Fibroblast of lung (primary cell): ENCODE measurements at places on chromosomes 6 and 20. TPM values are rescaled to one million over a fixed set of nuclear protein-coding genes. Genes with fewer than 3 reads are reported as not detected.

ATG5 gene
- 63.4 and 64.7 TPM in 2 replicates for total RNA-seq

C6orf52 gene
- total RNA-seq = 0.26 and 0.33 TPM in 2 replicates

ITPR3 gene
- 19.3 and 43.4 TPM in 2 replicates for total RNA-seq

MICB gene
- 6.2 and 17.2 TPM in 2 replicates for total RNA-seq

- H3K27ac ChIP-seq = no peak overlapping the region
- H3K36me3 ChIP-seq = no peaks in the 10 kb centered on the region
- no peak overlapping the region for H3K4me3 ChIP-seq
- H3K4me1 ChIP-seq = no peaks in the 10 kb centered on the region
- DNase-seq = no peak
Observed at GRCh38 chr6:46940433-46941226, 18.9 kb upstream of the ADGRF5 start.

SEMG1 gene
- total RNA-seq = not detected in 2 replicates

HAO1 gene
- total RNA-seq = not detected in 2 replicates

- no peak overlapping the region for H3K4me3 ChIP-seq
- H3K27ac ChIP-seq = no peak overlapping the region
- no peaks in the 10 kb centered on the region for H3K27me3 ChIP-seq
- H3K4me1 ChIP-seq = no peaks in the 10 kb centered on the region
- DNase-seq = no peak
Observed at GRCh38 chr6:25239498-25239897, 39.7 kb upstream of the CARMIL1 start.

- H3K27ac ChIP-seq = no peak overlapping the region
- H3K4me3 ChIP-seq = no peak overlapping the region
- H3K36me3 ChIP-seq = no peaks in the 10 kb centered on the region
- DNase-seq = no peak
Observed at GRCh38 chr6:31851485-31851832, 11.2 kb downstream of the NEU1 start.

DNA sequence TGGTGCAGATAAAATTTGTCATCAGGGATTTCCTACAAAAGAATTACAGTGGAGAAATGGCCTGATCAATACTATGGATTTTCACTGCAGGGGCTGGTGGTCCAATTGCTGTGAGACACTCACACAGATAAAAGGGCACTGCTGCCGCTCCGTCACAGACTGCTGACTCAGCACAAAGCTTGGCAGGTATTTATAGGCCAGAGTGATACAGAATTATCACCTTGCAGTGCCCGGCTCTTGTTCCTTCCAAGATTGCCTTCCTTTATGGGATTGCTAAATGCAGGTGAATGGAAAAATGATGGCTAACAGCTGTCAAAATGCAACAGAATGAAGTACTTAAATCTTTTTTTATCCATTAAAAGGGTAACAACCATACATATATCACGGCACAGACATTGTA lies 247.8 kb upstream of the ZFP64 start:
- H3K4me1 ChIP-seq = no peaks in the 10 kb centered on the region
- H3K27ac ChIP-seq = no peak overlapping the region
- H3K36me3 ChIP-seq = no peaks in the 10 kb centered on the region
- no peak for DNase-seq

GSTA3 gene
- total RNA-seq = not detected in 2 replicates

OR2B6 gene
- total RNA-seq = 0.17 TPM in 1 of 2 replicates, not detected in the other

DNA sequence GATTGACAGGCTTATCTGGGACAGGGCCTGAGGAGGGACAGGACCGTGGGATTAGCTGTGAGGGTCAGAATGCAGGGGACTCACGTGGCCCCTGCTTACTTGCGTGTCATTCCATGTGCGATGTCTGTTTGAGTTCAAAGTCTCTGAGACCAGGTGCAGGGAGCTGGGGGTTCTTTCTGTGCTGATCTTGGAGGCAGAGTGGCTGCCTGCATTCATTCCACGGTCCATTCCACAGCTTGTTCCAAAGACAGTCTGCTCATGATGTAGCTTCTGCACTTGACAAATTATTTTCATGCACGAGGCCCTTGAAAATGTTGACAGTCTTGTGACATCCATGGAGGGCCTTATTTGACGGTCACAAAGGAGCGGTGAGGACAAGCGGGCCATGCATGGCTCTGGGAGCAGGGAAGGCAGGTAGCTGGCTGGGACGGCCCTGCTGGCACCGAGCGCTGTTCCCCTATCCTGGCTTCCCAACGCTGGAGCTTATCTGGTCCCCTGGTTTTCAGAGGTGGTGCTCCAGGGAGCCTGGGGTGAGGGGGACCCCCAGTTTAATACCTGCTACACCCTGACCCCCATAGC lies 156.3 kb upstream of the RNF24 start:
- DNase-seq = no peak
- no peaks in the 10 kb centered on the region for H3K27me3 ChIP-seq
- peak overlapping the region; percentile 26 for H3K27ac ChIP-seq
- no peaks in the 10 kb centered on the region for H3K36me3 ChIP-seq
- peak overlapping the region; percentile 51 for H3K4me3 ChIP-seq

- no peak overlapping the region for H3K4me3 ChIP-seq
- peak; percentile 88 for DNase-seq
Observed at GRCh38 chr20:1456300-1456699, 10.3 kb downstream of the NSFL1C start.

HCK gene
- total RNA-seq = not detected in 2 replicates

DNA sequence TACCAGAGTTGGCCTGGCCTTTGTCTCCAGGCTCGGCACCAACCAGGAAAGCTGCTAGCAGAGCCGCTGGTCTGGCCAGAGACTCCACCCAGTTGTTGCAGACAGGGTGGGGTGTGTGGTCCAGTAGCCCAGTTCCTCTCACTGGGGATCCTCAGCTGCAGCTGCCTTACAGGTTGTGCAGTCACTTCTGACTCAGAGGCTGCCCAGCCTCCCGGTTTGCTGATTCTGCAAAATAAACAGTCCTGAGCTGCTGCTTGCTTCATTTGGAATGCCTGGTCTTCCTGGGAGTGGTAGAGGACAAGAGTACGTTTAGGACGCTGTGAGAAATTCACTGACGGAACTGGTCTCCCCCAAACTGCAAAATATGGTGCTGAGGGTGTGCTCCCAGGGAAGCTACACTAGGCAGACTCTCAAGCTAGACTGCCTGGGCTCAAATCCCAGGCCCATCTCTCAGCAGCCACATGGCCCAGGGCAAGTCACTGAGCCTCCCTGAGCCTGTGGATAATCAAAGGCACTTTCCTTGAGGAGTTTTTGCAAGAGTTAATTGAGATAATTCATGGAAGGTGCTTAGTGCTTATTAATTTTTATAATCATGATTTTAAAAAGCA lies 246.1 kb downstream of the TFAP2C start:
- no peaks in the 10 kb centered on the region for H3K27me3 ChIP-seq
- H3K27ac ChIP-seq = no peak overlapping the region
- DNase-seq = peak; percentile 75
- H3K4me1 ChIP-seq = no peaks in the 10 kb centered on the region
- H3K36me3 ChIP-seq = no peaks in the 10 kb centered on the region

SIRPD gene
- total RNA-seq = not detected in 2 replicates

DNA sequence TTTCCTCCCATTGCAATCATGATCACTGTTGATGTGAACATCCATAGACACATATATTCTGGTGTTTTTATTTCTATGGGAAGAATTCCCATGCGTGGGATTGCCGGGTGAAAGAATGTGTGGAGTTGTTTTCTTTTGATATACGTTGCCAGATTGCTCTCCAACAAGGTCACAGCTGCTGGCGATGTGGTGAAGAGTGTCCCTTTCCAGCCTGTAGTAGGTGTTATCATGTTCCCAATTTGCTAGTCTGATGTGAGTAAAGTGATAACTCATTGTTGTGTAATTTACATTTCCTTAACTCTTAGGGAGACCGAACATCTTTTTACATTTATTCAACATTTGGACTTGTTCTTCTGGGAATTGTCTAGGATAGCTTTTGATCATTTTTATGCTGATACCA lies 14.5 kb upstream of the ELMO2 start:
- H3K4me1 ChIP-seq = no peaks in the 10 kb centered on the region
- H3K4me3 ChIP-seq = no peak overlapping the region
- DNase-seq = no peak
- peaks cover 3% of the 10 kb centered on the region for H3K27me3 ChIP-seq
- H3K27ac ChIP-seq = no peak overlapping the region

DNA sequence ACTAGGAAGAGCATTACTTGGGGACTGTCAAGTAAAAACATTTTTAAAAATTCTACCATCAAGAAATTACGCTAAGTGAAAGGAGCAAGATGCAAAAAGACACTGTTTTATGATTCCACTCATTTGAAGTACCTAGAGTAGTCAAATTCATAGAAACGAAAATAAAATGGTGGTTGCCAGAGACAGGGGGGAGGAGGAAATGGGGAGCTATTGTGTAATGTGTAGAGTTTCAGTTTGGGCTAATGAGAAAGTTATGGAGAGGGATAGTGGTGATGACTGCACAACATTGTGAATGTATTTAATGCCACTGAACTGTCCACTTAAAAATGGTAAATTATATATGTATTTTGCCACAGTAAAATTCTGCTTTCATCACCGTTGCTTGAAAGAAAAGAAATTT lies 83.8 kb downstream of the UST start:
- H3K27ac ChIP-seq = no peak overlapping the region
- H3K27me3 ChIP-seq = no peaks in the 10 kb centered on the region
- peaks cover 5% of the 10 kb centered on the region for H3K4me1 ChIP-seq

DNA sequence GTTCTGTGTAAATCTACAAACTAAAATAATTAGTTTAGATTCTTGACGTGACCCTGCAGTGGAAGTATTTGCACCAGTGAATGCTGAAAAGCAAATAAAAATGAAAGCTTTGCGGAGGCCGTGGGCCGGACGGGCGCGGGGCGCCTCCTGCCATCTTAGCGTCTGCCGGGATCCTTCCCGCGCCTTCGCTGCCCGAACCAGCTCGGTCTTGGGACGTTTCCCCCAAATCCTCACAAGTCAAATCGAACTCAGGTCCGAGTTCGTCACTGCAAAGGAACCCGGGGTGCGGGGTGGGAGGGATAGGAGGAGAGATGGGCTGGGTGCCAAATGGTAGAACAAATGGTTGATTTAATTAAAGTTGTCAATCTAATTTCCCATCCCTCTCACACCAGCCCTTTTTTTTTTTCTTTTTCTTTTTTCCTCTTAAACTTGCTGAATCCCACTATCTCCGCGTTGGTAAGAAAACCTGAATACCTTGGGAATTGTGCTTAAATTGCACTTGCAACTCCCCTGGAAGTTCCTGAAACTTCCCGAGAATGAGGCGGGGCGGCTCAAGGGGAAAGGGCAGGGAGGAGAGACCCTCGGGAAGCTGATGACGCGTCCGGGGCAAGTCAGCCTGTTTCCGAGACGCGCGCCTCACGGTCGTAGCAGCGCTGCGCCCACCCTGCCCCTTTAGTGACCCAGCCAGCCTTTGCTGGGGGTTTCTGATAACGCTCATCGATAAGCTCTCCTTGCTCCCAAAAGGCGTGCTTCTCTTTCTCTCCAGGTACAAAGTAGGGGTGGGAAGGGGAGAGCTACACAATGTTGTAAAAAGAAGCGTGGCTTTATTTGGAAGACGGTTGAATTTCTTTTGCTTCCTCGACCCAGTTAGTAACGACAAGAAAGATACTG lies 1.8 kb downstream of the GJA1 start:
- H3K4me1 ChIP-seq = no peaks in the 10 kb centered on the region
- H3K36me3 ChIP-seq = no peaks in the 10 kb centered on the region
- H3K4me3 ChIP-seq = peak overlapping the region; percentile 69
- H3K27me3 ChIP-seq = no peaks in the 10 kb centered on the region
- peak; percentile 68 for DNase-seq
- peak overlapping the region; percentile 87 for H3K27ac ChIP-seq

- H3K36me3 ChIP-seq = no peaks in the 10 kb centered on the region
- no peak overlapping the region for H3K27ac ChIP-seq
- H3K4me3 ChIP-seq = no peak overlapping the region
- no peak for DNase-seq
Observed at GRCh38 chr20:17892189-17892938, 76.2 kb downstream of the SNX5 start.

GRCh38 chr6:19999319-20000191 lies 162.4 kb downstream of the ID4 start:
- H3K4me1 ChIP-seq = no peaks in the 10 kb centered on the region
- no peaks in the 10 kb centered on the region for H3K36me3 ChIP-seq
- no peaks in the 10 kb centered on the region for H3K27me3 ChIP-seq
- DNase-seq = no peak
- no peak overlapping the region for H3K4me3 ChIP-seq
- no peak overlapping the region for H3K27ac ChIP-seq

EYA2 gene
- 1.3 and 1.7 TPM in 2 replicates for total RNA-seq

GFOD1 gene
- 15.4 and 25.3 TPM in 2 replicates for total RNA-seq

DNA sequence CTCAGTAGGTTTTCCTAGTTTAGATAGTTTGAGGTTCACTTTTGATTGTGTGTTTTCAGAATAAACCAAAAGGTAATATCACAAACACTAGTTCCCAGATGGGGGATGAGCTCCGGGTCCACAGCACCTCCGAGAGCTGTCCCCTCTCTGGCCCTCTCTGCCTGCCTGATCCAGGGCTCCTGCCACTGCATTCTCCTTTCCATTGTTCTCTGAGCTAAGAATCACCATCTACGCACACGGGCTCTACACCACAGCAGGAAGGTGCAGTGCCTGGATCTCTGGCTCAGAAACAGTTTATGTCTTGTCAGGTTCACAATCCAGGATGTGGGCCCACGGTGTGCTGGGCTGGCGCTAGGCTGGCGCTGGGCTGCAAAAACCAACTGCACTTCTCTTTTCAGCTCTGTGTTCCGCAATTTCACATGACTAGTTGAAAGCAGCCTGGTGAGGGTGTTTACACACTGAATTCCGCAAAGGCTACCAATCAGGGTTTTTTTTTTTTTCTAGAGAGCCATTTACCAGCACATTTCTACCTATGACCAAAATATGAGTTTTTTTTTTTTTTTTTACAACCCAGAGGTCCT lies 167.5 kb downstream of the SOD2 start:
- DNase-seq = no peak
- H3K36me3 ChIP-seq = no peaks in the 10 kb centered on the region
- no peak overlapping the region for H3K27ac ChIP-seq
- no peaks in the 10 kb centered on the region for H3K4me1 ChIP-seq
- H3K27me3 ChIP-seq = no peaks in the 10 kb centered on the region

- peak overlapping the region; percentile 84 for H3K4me3 ChIP-seq
- H3K36me3 ChIP-seq = no peaks in the 10 kb centered on the region
Observed at GRCh38 chr6:150068151-150068550, 770 bp downstream of the ULBP3 start.

DNA sequence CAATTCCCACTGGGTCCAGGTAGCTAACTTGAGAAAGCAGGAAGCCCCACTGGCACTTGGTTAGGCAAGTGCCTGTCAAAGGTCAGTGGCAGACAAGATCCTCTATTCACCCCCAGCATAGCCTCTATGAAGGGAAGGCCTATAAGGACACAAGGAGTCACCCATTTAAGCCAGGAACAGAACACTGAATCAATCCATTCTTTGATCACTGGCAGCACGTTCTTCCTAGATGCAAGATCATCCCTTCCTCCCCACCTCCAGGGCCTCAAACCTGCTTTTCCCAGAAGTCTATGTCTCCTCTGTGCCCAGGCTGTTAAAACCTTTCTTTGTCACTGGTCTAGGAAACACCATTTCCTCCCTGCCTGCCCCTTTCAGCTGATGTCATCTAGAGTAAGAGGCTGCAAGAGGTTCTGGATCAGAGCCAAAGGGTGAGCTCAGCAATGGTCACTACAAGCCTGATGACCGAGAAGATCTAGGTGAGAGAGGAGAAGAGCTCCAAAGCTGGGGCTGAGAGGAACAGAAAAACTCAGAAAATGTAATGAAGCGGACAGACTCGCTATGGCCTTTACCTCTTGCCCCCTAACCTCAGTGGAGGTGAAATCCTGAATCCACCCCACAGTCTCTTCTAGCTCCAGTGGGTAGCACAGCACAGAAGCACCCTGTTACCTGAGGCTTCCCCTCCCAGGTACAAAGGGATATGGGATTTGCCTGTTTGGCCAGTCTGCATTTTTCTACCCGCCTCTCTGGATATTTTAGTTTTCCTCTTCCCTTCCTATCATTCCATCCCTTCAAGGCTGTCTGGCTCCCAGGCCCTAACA lies 1.8 kb downstream of the GTPBP2 start:
- peak; percentile 94 for DNase-seq
- H3K27me3 ChIP-seq = no peaks in the 10 kb centered on the region
- peaks cover 14% of the 10 kb centered on the region for H3K4me1 ChIP-seq
- H3K4me3 ChIP-seq = peak overlapping the region; percentile 99
- H3K36me3 ChIP-seq = peaks cover 25% of the 10 kb centered on the region
